SHP77 treated with DMSO at 0.1 percent for 48 hours (cell line): ENCODE measurements at places on chromosomes 3 and 15.

GRCh38 chr15:39919748-39920509 lies at the start of gene GPR176:
GPR176 (minus strand) TSS chr15:39920266; CDS start chr15:39920026, 240 bp downstream.
- DNase-seq = no peak

GRCh38 chr15:85757939-85758654 lies 36.6 kb downstream of the KLHL25 start:
- DNase-seq = no peak

DNA sequence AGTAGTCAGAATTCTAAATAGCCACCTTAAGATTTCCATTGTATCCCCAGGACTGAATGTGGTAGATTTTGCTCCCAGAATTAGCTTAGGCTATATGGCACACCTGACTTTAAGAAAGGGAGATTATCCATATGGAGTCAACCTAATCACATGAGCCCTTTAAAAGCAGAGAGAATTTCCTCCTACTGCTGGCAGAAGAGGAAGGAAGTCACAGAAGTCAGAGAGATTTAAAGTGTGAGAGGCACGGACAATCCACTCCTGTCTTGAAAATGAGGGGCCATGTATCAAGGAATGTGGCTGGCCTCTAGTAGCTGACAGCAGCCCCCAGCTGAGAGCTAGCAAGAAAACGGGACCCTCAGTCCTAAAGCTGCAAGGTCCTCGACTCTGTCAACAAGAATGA lies 26.8 kb downstream of the LRRC31 start:
- DNase-seq = no peak

- no peak for DNase-seq
Observed at GRCh38 chr3:142481196-142481595, 33.4 kb upstream of the XRN1 start.

- no peak for DNase-seq
Observed at GRCh38 chr3:23072693-23073092, 130.4 kb upstream of the UBE2E2 start.

DNA sequence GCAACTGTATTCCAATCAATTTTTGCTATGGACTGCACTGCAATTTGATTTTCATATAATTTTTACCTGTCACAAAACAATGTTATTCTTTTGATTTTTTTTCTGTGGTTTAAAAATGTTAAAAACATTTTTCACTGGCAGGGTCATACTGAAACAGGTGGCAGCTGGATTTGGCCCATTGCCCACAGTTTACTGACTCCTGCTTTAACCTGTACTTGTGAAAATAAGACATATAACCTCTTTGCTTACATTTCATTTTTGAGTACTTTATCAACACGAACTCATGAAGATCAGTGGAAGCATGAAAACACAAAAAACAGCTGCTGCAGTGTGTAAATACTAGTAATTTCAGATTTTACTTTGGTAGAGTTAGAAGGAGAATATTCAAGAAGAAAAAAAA lies 313.1 kb downstream of the WDR72 start:
- peak; percentile 7 for DNase-seq

GRCh38 chr15:66389859-66390381 lies 3.2 kb downstream of the MAP2K1 start:
- no peak for DNase-seq

DNA sequence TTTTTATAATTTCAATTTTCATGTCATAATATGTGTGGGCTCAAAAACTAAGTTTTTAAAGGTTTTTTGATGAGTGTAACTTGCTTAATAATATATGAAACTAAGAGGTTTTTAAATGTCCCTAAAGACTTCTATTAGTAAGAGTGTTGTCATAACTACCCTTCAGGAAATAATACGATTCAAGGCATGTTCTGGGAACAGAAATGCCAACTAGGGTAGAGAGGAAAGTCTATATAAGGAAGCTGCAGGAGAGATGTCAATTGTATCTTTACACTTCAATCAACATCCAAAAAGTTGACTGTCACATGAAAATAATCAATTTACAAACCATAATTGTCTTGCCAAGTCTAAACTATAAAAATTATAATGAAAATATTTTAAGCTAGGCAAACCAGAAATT lies 76.3 kb downstream of the SMARCC1 start:
- DNase-seq = no peak

DNA sequence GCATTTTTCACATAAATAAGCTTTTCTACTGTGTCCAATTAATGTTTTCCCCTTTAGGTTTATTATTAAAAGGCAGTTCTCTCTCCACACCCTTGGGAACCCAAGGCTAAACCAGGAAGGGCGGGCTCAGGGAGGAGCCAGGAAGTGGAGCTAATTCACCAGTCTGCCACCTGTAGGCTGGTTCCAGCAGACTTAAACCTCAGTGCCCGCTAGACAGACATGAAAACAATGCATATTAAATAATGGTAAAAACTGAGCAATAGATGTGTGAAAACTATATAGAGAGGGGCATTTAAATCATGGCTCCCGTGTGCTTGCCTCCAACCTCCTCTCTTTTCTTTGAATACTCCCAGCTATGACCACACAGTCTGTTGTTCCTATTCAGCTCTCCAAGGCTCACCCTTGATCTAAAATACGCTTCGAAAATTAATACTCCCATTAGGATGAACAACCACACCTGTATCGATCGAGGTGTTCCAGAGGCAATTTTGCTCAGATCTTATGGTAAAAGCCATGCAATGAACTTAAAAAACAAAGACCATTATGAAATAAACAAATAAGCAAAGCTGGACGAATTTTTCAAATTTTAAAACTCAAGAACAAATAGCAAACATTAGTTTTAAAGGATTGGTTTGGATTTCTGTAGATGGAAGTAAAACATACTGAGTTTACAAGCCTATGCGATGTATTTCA lies 253.3 kb downstream of the TJP1 start:
- peak; percentile 48 for DNase-seq

DNA sequence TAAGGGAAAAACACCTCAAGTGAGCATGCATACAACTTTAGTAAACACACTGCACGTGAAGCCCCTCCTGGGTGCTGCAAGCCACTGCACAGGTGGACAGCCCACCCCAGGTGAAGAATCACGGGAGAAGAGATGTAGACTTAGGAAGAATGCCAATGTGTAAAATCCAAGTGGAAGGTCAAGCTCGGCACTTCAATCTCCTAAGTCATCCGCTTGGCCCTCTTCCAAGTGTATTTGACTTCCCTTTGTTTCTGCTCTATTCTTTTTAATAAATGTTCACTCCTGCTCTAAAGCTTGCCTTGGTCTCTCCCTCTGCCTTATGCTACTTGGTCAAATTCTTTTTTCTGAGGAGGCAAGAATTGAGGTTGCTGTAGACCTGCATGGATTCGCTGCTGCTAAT lies 316.6 kb downstream of the EDEM1 start:
- DNase-seq = no peak

GRCh38 chr3:154775821-154776548 lies 304.1 kb upstream of the MME start:
- no peak for DNase-seq

DNA sequence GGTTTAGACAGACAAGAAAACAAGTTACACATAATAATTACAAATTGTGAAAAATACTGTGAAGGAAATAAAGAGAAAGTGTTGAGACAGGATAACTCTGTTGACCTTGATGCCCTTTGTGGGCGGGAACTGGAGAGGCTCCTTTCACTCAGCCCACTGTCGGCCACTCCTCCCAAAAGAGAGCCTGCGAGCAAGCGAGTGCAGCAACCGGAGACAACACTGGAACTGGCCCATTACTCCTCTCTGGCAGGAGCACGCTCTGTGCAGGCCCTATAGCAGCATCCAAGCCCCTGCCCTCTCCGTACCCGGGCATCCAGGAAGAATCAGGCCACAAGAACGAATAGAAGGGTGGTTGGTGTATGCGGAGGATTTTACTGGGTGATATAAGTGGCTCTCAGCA lies 16.2 kb upstream of the DUT start:
- no peak for DNase-seq

GRCh38 chr3:55156851-55157650 lies 229.2 kb upstream of the LRTM1 start:
- DNase-seq = no peak

- DNase-seq = no peak
Observed at GRCh38 chr3:183192650-183193300, 30.2 kb upstream of the LAMP3 start.

GRCh38 chr3:111980716-111981456 lies 2.1 kb downstream of the ABHD10 start:
- DNase-seq = no peak

DNA sequence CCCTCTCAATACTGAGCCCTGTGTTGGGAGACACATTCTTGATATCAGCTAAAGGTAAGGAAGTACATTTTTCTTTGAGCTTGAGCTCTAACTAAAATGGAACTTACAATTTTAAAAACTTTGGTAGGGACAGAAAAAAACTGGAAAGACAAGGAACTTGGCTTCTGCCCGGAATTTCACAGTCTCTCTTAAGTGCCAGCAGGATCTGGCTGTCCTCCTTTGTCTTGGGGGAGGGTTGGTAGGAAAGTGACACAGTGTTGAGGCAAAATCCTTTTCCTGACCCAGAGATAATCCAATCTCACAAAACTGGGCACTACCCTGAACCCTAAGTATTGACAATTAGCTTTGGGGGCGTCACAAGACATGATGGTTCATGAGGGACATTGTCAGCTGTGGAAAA lies 45.3 kb downstream of the ZPLD1 start:
- DNase-seq = no peak

GRCh38 chr15:71635735-71636134 lies 174.6 kb upstream of the NR2E3 start:
- no peak for DNase-seq

DNA sequence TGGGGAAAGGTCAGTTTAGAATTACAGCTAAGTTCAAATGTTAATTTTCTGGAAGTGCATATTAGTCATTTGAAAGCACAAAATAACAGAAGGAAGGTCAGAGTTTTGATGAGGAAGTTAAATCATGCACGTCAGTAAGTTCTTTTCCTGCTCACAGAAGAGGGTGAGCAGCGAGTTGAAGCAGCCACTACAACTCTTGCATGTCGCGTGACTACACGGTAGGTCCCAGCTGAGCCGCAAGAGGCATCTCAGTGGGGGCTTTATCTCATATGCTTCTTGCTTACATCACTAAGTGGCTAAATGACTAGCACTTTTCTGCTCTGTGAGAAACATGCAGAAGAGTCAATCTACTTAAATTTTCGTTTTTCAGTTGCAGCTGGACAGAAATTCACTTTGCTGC lies 21.3 kb upstream of the SEC62 start:
- no peak for DNase-seq

- DNase-seq = no peak
Observed at GRCh38 chr3:122025296-122025695, 3.2 kb upstream of the ILDR1 start.

DNA sequence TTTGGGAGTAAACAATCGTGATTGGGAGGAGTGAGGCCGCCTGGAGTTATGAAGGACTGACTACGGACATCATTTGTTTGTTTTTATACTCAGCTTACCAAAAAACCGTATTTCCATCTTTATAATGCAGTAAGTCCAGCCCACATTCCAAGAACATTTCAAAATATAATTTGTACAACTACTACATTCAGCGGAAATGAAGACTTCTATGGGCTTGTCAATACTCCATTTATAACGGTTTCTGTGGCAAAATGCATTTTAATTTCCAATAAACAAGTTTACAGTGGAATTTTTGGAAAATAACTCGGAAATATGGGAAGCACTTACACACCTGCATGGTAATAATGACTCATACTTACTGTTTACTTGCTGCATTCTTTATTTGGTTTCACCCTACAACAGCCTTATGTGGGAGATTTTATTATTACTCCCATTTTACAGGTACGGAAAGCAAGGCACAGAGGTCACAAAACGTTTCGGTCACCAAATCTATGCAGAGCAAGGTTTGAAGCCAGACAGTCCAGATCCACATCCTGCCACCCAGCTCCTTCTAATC lies 62.3 kb downstream of the LDHAL6B start:
- no peak for DNase-seq

GRCh38 chr3:188053036-188053340 lies 101.0 kb upstream of the LPP start:
- no peak for DNase-seq

- no peak for DNase-seq
Observed at GRCh38 chr3:195863121-195864061, 45.0 kb downstream of the TNK2 start.

GRCh38 chr3:17046623-17047022 lies 161.9 kb downstream of the PLCL2 start:
- DNase-seq = no peak

GRCh38 chr3:195441476-195441991 lies 1.3 kb downstream of the ACAP2 start:
- no peak for DNase-seq
